ENCODE measurements at places on chromosomes 1 and 21.

DNA sequence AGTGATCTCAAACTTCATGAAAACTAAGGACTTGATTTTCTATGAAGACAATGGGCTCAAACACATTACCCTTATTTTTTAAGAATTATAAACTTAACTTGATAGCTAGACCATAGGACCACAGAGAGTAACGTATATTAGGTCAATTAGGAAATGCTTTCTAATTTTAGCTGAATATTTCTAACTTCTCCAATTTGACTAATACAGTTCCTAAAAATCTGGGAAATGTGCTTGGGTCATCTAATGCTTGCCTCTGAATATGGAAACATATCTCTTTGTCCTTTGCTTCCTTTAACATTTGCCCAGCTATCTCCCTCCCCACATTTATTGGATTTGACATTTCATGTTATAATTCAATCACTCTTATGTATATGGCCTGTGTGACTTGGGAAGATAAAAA, 141.4 kb downstream of the LHX8 start:
- DNase-seq: no peak

GRCh38 chr1:54810153-54810942, 9.2 kb upstream of the TTC22 start:
- DNase-seq: peak; percentile 71

DNA sequence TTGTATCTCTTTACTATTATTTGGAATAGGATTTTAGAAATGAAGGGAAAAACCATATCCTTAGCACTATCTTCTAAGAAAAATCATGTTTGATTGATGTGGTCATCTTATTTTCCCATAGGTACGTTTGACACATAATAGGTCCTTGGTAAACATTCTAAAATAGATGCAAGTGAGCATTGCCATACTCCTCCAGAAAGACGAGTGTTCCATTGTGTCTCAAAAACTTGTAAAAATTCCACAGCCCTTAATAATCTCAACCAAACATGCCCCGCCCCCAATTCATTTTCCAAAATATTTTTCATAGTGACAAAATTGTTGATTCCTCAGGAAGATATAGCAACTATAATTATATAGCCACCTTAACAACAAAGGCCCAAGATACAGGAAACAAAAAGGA, 113.4 kb downstream of the CD247 start:
- DNase-seq: no peak

DNA sequence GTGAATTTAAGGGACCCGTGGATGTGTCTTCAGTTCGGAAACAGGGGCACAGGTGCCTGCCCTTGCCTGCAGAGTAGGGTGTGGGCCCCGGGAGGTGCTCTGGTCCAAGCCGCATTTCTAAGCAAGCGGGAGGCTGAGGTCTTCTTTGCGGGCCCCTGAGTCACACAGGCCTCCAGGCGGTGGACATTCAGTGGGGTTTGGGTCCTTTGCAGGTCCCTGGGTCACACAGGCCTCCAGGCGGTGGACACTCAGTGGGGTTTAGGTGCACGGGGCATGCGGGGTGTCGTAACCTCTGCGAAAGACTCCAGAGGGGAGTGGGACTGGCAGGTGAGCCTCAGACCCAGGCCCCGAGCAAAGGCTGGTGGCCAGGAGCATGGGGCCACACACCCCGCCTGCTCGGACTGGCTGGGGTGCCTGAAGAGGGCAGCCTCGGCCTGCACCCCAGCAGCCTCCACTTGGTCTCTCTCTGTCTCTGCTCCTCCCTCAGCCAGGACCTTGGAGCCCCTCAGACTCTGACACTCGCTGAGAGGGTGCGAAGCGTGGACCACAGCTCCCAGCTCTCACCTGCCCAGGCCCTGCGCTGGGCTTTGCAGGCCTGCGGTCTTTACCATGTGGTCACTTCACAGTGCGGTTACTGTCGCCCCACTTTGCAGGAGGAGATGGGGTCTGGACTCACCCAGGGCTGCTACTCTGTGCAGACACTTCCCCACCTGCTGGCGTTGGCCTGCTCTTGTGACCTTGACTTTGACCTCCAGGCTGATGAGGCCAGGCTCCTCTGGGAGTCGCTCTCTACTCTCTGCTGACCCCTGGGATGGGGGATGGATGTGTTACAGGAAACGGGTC, 6.0 kb upstream of the AGPAT3 start:
- DNase-seq: no peak

GRCh38 chr1:85554630-85555327, 25.8 kb upstream of the CCN1 start:
- no peak for DNase-seq

DNA sequence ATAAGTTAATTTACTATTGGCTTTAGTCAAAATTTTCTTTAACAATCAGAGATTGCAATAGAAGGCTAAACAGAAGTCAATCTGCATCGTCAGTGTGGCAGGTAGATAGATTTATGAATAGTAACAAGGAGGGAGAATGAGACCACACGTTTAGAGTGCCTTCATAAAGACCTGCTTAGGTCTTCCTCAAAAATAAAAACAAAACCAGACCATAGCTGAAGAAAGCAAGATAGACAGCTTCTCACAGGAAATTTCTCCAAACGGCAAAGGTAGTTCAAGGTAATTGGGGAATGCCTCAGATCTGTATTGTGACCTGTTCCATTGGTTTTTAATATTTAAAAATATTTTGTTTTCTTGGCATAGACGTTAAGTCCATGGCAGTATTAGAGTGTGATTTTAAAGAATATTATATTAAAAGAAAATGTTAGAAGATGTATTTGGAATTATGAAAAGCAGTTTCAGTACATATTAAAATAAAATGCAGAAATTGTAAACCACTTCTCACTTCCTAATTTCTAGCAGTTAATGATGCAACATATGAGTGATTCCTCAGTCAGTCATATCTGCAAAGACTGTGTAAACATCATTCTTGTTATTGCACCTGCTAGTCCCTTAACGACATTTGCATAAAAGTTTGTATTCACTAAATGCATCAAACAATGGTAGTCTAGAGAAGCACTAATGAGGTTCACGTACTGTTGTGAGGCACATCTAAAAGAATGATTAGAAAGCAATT, 278.0 kb downstream of the HLX start:
- no peak for DNase-seq

GRCh38 chr1:41626146-41626545, 141.7 kb upstream of the EDN2 start:
- peak; percentile 42 for DNase-seq

GRCh38 chr1:210398466-210398865, 69.8 kb downstream of the HHAT start:
- no peak for DNase-seq

DNA sequence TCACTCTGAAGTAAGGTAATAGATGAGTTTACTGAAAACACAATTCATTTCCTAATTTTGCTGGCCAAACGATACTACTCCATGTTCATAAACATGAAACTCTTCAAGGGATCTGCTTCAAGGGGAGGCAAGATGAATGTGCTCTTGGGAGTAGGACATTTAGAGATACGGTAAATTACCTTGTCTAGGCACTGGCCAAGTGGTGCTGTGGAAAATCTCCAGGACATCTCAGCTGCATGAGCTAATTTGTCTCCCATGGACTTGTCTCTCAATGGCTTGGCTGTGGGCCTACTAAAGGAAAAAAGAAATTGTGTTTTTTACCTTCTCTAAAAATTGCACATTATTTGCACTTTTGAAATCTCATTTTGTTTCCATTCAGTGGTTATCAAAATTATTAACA, 780.6 kb downstream of the LTN1 start:
- DNase-seq: no peak

DNA sequence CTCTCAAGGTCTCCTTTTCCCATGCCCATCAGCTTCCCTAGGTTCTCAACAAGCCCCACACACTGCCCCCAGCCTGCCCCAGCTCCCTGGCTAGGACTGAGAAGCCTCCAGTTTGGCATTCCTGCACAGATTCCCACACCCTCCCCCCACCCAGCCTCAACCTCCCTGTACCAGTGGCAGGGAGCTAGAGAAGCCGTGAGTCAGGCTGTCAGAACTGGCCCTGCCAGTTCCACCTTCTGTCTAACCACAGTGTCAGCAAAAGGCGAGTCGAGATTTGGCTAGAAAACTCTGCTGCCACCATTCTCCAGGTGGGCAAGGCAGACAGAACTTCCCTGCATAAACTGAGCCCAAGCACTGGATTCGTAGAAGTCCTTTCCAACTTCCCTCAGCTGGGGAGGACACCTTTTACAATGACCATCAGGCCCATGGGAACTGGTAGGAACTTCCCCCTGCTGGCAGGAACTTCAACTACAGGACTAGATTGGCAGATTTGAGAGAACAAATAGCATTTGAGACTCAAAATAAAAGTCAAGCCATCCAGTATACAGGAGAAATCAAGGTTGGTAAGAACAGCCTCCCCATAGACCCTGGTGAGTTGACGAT, 31.0 kb downstream of the TNNT2 start:
- no peak for DNase-seq

GRCh38 chr1:91383456-91383855, 21.2 kb downstream of the HFM1 start:
- no peak for DNase-seq

DNA sequence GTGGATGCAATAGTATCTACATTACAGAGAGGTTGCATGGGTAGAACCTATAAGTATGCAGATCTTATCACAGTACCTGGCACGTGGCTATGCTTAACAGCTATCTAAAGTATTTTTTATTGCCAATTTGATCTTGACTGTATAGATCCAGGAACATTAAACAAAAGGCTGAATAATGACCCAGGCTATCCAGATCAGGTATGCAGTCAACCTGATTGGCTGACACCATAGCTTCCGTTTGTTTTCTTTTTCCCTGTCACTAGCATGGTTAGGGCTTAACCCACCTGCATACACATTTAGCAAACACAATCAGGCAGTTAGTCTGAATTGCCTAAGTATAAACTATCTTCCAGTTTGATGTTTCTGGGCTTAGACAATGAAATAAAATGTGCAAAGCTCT, 264.9 kb upstream of the PLXNA2 start:
- no peak for DNase-seq

GRCh38 chr21:44913425-44914175, 7.1 kb downstream of the ITGB2 start:
- no peak for DNase-seq

DNA sequence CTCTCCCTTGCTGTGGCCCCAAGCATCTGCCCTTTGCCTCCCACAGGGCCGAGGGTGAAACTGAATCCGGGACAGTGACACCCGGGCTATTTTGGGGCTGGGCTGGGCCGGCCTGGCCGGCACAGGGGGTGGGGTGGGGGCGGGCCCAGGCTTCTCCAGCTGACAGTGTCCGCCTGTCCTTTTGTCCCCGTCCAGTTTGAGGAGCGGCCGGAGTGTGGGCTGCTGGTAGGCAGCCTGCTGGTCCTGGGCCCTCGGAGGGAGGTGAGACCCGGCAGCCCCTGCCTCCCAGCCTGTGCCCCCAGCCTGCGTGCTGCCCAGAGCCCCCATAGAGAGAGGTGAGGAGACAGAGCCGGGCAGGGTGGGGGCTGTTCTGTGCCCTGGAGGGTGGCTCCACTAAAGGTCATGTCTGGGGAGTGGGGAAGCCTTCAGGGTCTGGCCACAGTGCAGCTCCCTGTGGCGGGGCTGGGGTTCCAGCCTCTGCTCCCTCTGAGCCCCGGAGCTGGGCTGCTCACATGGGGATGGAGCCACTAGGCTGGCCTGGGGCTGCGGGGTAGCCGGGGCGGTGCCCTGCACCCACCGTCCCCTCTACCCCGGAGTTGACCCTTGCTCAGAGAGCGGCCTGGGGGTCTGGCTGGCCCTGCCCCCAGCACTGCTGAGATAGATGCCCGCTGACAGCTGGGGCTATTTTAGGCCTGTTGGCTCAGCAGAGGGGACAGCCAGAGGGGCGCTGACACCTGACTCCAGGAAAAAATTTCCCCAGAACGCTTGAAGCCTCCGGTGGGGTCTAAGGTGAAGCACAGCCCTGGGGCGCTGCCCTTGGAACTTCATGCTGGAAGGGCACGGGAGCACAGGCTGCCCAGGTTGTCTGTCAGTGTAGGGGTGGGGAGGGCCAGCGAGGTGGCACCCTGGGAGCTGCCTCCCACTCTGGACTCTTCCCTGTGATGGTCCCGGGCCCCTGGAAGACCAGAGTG, at the start of gene OBSCN:
OBSCN (plus strand) TSS at position 194 of the 971 bp plus-strand sequence. CDS start 3,740 bp downstream, outside the sequence.
- DNase-seq: no peak

DNA sequence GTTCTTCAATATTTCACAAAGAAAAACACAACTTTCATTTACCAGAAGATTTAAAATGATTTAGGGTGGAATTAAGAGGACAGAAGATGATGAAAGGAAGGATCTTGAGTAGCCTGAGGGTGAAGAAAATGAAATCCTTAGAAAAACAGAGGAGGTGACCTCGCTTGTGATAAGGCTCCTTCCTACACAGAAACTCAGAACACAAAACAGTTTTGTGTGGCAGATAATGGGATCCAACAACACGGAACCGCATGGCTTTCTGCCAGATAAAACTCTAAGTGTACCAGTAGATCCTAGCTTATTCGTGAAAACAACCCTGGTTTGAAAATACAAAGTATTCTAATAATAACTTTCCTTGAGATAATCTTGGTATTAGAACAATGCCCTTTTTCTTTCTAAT, 74.0 kb upstream of the EXO1 start:
- no peak for DNase-seq

DNA sequence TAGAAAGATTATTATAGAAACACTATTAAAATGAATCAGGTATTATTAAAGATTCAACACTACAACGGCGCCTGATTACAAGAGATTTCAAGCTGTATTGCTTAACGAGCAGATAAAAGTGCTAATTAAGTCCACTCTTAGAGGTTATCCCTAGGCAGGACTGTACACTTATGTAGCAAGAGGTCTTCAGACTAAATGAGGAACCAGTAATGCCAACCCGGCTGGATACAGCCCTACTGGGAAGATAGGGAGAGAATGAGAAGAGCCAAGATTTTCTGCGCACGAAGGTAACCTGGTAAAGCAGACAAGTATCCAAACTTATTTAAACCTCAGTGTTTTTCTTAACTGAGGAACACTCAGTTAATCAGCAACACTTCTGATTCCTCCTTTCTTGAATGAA, 115.7 kb upstream of the HIVEP3 start:
- DNase-seq: no peak

GRCh38 chr1:227219715-227220292, 98.5 kb downstream of the CDC42BPA start:
- no peak for DNase-seq

- no peak for DNase-seq
Measured at GRCh38 chr1:2270260-2271100, 42.4 kb downstream of the SKI start.

GRCh38 chr1:66350001-66350547, 183.9 kb upstream of the SGIP1 start:
- DNase-seq: no peak

- no peak for DNase-seq
Measured at GRCh38 chr1:118099686-118100085, 85.3 kb downstream of the SPAG17 start.

GRCh38 chr1:152410599-152410998, 3.5 kb downstream of the CRNN start:
- DNase-seq: no peak

- no peak for DNase-seq
Measured at GRCh38 chr1:32749771-32750170, 47.2 kb upstream of the SYNC start.

- DNase-seq: no peak
Measured at GRCh38 chr1:158146739-158147138, 34.0 kb upstream of the CD1D start.

GRCh38 chr1:60510162-60510561, 436.6 kb upstream of the C1orf87 start:
- no peak for DNase-seq

GRCh38 chr1:223258751-223259198, 105.2 kb downstream of the SUSD4 start:
- DNase-seq: no peak

Data from right hindlimb (tissue), 1 donor.